Dermis blood vessel endothelial cell (primary cell): ENCODE measurements at places on chromosomes 2 and 18. TPM values are rescaled to one million over a fixed set of nuclear protein-coding genes. Genes with fewer than 3 reads are reported as not detected.

GRCh38 chr2:63029058-63029457 lies 21.6 kb upstream of the OTX1 start:
- DNase-seq = peak; percentile 85

DNA sequence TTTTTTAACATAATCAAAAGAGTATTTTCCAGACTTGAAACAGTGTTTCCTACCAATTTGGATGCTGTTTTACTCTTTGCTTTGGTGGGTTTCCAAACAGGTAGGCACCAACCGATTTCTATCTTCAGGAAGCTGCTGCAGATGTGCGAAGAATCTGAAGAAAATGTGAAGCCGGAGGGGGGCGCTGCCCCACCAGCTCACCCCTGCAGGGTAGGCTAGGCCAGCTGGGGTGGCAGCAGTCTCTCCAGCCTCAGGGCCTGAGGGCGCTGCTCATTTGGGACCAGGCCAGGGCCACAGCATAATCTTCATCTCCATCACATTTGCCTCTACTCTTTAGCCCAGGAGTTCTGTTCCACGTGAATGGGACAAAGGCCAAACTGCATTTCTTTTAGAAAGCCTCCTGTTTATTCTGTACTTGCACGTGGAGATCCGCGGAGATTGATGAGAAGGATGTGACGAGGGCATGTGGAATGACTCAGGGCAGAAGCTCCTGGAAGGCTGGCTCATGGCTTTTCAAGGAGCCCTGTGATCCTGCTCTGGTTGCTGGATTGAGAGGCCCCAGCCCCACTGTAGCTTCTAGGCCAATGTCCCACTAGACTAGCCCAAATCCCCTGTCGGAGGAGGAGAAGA lies 84.2 kb upstream of the FAM136A start:
- no peak for DNase-seq

DNA sequence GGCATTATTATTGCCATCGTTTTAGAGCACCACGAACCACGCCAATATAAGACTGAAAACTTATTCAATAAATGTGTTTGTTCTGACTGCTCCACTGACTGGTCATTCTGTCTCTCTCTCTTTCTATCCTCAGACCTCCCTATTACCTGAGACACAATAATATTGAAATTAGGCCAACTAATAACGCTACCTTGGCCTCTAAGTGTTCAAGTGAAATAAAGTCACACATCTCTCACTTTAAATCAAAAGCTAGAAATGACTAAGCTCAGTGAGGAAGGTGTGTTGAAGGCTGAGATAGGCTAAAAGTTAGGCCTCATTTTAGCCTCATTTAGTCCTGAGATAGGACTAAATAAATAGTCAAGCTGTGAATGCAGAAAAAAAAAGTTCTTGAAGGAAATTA lies 38.8 kb downstream of the G6PC2 start:
- no peak for DNase-seq

- DNase-seq = no peak
Measured at GRCh38 chr18:32366586-32367538, 103.8 kb downstream of the GAREM1 start.

- DNase-seq = no peak
Measured at GRCh38 chr2:10094271-10094814, 14.1 kb upstream of the CYS1 start.

DNA sequence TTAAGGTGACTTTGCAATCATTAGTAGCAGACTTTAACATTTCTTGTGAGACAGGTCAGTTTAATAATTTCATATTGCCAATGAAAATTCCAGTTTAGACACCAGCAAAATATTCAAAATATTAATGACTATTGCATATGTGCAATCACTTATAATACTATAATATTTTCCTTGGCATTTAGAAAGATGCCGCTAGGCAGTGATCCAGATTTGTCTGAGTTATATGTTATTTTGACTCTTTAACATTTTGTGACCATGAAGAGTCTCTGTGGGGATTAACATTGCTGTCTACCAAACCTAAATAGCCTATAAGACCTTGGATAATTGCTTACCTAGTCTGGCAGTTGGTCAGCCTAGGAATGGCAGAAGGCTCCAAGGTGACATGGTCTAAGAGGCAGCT lies 389.6 kb downstream of the THSD7B start:
- no peak for DNase-seq

- DNase-seq = peak; percentile 40
Measured at GRCh38 chr2:23199115-23199918, 185.7 kb upstream of the KLHL29 start.

DNA sequence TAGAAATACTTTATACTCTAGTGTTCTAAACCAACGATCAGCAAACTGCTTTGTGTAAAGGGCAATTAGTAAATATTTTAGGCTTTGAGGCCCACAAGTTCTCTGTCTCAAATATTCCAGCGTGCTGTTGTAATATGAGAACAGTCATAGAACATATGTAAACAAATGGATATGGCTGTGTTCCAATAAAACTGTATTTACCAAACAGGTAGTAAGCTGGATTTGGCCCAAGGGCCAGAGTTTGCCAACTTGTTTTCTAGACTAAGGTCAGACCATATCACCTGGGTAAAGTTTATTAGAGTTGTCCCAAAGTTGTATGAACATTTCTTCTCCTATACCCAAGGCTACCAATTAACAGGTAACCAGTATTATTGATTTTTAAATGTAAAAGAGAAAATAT lies 303.2 kb upstream of the MC4R start:
- DNase-seq = no peak

- DNase-seq = no peak
Measured at GRCh38 chr2:42882756-42883155, 90.4 kb upstream of the HAAO start.

DNA sequence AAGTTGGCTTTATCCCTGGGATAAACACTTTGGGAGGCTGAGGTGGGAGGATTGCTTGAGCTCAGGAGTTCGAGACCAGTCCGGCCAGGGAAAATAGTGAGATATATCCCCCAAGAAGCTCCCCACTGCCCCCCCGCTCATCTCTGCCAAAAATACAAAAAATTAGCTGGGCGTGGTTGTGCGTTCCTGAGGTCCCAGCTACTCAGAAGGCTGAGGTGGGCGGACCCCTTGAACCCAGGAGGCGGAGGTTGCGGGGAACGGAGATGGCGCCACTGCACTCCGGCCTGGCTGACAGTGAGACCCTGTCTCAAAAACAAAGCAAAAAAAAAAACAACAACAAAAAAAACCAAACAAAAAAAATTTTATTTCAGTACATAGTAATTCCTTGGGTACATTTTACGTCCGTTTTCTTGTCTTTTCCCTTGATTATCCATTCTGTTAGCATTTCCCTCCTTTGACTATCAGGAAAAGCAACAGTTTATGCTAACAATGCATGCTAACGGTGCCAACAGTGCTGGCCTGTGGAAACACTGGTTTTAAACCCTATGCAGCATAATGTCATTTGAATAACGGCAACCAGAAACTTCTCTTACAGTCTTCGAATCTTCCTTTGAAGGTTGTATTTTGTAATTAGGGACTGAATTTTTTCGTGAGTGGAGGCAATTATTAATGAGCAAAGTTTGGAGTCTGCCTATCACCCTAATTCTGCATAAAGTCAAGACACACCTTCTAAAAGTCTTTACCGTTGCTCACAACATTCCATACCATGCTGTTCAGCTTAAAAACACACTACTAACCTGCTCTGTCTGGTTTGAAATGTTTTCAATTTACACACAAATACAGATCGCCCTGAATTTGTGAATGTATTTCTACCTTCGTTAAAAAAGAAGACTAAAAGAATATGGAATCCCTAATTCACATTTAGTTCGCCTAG lies 721 bp upstream of the MIB1 start:
- DNase-seq = peak; percentile 64

- no peak for DNase-seq
Measured at GRCh38 chr2:62287282-62287681, 91.4 kb downstream of the B3GNT2 start.

DNA sequence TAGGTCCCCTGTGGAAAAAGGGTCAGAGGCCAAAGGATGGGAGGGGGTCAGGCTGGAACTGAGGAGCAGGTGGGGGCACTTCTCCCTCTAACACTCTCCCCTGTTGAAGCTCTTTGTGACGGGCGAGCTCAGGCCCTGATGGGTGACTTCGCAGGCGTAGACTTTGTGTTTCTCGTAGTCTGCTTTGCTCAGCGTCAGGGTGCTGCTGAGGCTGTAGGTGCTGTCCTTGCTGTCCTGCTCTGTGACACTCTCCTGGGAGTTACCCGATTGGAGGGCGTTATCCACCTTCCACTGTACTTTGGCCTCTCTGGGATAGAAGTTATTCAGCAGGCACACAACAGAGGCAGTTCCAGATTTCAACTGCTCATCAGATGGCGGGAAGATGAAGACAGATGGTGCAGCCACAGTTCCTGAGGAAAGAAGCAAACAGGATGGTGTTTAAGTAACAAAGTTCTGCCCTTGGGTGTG lies 165.8 kb downstream of the RPIA start:
- no peak for DNase-seq

GRCh38 chr2:207801259-207801658 lies 31.6 kb upstream of the FZD5 start:
- DNase-seq = no peak

DNA sequence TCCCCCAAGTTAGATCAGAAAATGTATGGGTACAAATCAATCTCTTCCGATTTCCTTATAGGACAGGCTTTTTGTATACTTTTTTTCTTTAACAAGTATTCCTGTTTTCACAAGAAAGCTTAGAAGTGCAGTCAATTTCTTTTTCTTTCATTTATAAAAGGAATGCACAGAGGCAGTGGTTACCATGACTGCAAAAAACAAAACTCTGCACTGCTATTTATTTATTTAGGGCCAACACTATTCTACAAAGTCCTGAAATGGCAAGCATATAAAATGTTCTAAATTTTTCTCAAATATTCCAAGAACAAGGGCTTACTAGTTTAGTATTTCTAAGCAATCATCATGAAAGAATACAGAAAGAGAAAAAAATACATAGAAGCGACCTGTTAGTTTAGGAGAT lies 22.2 kb downstream of the ATAD2B start:
- peak; percentile 19 for DNase-seq

DNA sequence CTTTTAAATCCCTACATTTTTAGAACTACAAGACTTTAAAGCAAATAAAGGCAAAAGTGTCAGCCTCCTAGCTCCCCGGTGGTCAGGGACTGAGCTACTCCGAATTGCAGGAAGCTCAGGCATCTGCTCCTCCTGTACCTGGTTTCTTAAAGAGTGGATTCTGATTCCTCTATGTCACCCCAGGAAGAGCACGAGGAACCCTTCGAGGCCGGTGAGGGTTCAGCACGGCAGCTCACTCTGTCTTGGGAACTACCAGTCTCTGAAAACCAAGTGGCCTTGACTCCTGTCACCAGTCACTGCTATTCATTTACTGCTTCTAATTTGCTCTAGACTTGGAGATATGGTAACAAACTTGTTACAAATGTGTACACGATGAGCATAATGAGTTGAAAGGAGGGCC lies 2.3 kb downstream of the PER2 start:
- DNase-seq = no peak

DNA sequence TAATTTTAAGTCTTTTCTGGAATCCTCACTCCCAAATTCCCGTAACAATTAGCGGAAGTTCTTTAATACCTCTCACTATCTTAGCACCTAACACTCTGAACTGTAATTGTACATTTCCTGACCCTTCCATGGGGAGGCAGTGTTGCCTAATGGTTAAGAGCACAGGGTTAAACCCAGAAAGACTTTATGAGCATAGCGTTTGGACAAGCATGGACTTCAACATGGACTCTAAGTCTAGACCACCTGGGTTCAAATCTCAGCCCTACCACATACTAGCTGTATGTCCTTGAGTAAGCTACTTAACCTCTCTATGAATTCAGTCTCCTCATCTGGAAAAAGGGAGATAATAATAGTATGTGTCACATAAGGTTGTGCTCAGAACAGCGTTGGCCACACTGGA lies 13.0 kb downstream of the ANTXR1 start:
- DNase-seq = peak; percentile 86

LBX2 gene
- total RNA-seq = 0.98 and 2.9 TPM in 2 replicates

MYO1B gene
- 131 and 133 TPM in 2 replicates for total RNA-seq

FASTKD1 gene
- total RNA-seq = 22.8 and 29.1 TPM in 2 replicates

BAZ2B gene
- 132 and 133 TPM in 2 replicates for total RNA-seq

CASP8 gene
- 14.8 and 16.5 TPM in 2 replicates for total RNA-seq

FOXI3 gene
- total RNA-seq = not detected in 2 replicates

CFC1 gene
- total RNA-seq = not detected in 2 replicates

PROC gene
- total RNA-seq = 0.17 TPM in 1 of 2 replicates, not detected in the other

DLX2 gene
- total RNA-seq = not detected in 2 replicates

LINC00305 gene
- 0.14 TPM in 1 of 2 replicates, not detected in the other for total RNA-seq
